ENCODE measurements at places on chromosomes 7 and 10.
A peak's percentile ranks its signal among the peaks of the same experiment; 100 is the strongest.

GRCh38 chr7:95525503-95525902 lies 39.8 kb downstream of the ASB4 start:
- DNase-seq, result no peak

DNA sequence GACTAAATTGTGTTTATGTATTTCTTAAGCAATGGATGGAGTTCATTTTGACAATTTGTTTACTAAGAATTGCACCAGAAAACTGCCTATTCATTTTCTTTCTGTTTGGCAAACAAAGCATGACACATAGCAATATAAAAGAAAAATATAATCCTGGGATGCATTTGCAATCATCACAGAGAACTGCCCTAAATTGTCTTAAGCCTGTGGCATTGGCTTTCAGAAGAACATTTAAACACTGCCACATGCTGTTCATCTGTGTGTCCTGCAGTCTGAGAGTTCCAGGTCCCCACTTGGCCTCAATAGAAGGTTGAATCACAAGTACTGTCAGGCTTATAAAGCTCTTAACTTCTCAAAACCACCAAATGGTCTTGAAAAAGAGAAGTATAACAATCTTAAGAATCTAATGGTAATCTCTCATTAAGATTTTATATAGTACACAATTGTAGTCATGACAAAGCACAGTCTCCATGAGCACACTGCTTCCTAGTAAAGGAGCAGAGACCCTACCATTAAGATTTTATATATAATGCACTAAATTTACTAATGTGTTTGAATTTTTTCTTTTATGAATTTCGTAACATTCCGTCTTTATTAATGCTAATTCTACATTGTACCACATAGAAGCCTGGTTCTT lies 29.9 kb downstream of the RNLS start:
- DNase-seq, result no peak

- peak; percentile 53 for DNase-seq
These were observed 71.4 kb downstream of the NEURL1 start for GRCh38 chr10:103564776-103565520.

DNA sequence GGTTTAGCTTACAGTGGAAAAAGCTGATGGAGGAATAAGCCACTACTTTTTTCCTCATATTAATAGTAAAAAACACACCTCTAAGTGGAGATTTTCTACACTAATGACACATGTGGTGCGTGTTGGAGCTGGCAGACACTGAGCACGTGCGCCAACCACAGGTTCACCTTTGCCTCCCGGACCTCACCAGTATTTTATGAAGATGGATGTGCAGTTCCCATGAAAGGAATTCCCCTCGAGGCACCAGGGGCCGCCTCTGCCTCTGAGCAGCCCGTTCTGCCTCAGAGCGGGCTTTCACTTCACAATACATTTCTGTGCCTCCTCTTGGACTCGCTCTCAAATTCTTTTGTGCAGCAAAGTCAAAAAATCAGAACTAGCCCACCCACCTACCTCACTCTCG lies 477.5 kb upstream of the ADARB2 start:
- no peak for DNase-seq

DNA sequence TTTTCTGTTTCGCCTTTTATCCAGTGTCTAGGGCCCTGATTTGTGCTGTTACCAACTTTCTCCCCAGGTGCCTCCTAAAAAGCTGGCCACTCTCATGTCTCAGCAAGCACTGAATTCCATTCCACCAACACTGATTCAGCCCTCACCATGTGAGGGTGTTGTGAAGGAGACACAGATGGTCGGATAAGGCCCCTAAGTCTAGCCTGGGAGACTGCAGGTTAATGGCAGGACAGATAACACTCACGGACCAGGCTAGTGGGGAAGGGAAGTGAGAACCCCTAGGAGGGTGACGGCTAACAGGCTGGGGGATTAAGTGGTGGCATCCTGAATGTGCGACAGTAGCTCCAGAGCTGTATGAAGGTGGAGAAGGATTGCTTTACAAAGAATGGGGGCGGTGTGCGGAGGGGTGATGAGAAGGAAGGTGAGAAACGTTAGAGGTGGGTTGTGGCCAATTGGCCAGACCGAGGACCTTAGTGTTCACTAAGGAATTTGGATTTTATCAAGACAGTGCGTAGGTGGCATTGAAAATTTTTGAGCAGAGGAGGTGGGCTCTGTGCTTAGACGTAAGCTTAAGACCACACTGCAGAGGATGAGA lies 3.8 kb upstream of the DUSP5 start:
- DNase-seq, result no peak

GRCh38 chr10:97911217-97911616 lies 61.6 kb downstream of the GOLGA7B start:
- no peak for DNase-seq

DNA sequence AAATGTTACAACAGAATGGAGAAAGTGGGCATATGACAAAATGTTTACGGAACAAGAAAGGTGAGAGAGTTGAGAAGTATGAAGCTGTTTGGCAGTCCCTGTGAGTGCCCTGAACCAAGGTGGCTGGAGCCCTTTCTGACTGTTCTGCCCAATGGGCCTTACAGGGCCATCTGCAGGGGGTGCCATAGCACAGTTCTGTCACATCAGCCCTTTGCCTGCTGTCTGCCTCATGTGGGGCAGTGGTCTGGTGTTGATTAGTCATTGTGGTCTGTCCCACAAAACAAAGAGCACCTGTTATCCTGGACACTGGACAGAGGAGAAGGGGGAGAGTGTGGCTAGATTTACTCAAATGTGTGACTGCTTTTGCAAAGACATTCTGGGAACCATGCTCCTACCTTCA lies 51.5 kb upstream of the OSBPL3 start:
- no peak for DNase-seq

- peak; percentile 27 for DNase-seq
These were observed at the start of gene PIK3AP1 for GRCh38 chr10:96720422-96721206. TSS of gene PIK3AP1 (minus strand) at chr10:96720514. CDS start at chr10:96720394, 120 bp downstream.

DNA sequence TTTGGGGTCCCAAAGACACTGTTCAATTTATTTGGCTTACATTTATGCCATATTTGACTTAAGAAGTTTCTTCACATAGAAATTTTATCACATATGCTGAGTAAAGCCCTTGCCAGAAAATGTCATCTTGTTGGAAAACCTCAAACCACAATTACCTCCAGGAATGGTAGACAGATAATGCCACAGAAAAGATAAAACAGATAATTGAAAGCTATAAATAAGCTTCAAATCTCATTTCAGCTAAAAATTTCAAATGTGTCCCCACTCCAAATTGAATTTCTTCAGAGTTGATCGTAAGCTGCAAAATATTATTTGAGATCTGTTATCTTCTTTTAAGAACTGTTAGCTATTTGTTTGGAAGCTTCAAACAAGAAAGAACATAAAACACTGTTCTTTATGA lies 176.4 kb upstream of the PTN start:
- DNase-seq, result no peak

- no peak for DNase-seq
These were observed 929 bp downstream of the HOXA6 start for GRCh38 chr7:27146491-27147198.

- no peak for DNase-seq
These were observed 16.3 kb upstream of the MYL7 start for GRCh38 chr7:44157116-44158080.

GRCh38 chr10:22723783-22724182 lies 9.4 kb upstream of the PIP4K2A start:
- DNase-seq, result no peak

DNA sequence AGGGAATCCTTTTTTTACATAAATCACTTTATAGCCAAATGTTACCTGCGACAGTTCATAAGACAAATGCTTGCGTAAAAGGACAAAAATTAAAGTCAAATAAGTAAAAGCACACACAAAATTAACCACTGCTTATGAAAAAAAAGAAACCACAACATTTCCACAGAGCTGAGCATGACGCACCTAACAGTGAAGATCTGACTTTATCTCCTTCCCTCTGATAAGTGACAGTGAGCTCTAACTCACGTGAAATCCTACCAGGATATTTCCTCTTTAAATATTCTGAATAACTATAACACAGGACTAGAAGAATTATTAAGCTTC lies 225.5 kb downstream of the SFMBT2 start:
- no peak for DNase-seq

- DNase-seq, result no peak
These were observed 486 bp upstream of the LHFPL3 start for GRCh38 chr7:104327938-104328295.

- DNase-seq, result peak; percentile 37
These were observed 11.6 kb upstream of the FFAR4 start for GRCh38 chr10:93554760-93555432.

GRCh38 chr7:138081868-138082267 lies 5.6 kb downstream of the AKR1D1 start:
- no peak for DNase-seq

DNA sequence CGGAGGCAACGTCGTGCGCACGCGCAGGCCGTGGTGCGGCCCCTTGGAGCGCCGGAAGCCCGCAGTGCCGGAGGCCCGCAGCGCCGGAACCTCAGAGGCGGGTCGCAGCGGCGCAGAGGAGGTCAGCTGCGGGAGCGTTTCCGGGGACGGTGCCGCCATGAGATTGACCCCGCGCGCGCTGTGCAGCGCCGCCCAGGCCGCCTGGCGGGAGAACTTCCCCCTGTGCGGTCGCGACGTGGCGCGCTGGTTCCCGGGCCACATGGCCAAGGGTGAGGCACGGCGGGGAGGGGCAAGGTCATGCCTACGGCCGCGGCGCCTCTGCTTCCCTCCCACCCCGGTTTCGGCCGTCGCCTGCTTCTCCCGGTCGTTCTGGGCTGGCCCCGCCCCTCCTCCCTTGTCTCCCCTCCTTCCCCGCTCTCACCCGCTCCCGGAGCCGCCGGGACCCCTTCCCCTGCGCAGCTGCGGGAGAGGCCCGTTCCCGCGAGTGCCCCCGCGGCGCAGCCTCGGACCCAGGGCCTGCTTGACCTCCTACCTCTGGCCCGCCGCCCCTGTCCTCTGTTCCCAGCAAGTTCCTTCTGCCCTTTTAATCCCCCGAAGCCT lies at the start of gene MTG1:
Gene MTG1 (plus strand): TSS at position 94 of the 600 bp plus-strand sequence. CDS start 64 bp downstream, at position 158.
- peak; percentile 99 for DNase-seq

- DNase-seq, result no peak
These were observed 81.3 kb upstream of the SFMBT2 start for GRCh38 chr10:7491949-7492659.

- no peak for DNase-seq
These were observed 6.1 kb upstream of the ZNF438 start for GRCh38 chr10:31037749-31038148.

GRCh38 chr7:56105508-56105907 lies 768 bp downstream of the CHCHD2 start:
- no peak for DNase-seq

DNA sequence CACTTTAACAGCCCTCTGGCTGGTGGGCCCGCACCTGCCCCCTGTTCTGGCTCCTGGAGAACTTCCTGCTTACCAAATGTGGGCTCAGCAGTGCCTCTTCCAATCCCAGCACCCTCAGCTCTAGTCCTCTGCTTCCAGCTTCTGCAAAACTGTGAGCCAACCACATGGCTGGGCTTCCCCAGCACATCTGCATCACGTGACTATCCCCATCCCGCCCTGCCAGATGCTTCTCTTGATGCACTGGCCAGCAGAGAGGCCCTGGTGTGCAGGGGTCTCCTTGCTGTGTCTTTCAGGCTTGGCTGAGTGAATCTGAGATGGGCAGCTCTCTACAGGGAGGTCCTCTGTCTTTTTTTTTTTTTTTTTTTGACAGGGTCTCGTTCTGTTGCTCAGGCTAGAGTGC lies 43.8 kb upstream of the DMBT1 start:
- no peak for DNase-seq

DNA sequence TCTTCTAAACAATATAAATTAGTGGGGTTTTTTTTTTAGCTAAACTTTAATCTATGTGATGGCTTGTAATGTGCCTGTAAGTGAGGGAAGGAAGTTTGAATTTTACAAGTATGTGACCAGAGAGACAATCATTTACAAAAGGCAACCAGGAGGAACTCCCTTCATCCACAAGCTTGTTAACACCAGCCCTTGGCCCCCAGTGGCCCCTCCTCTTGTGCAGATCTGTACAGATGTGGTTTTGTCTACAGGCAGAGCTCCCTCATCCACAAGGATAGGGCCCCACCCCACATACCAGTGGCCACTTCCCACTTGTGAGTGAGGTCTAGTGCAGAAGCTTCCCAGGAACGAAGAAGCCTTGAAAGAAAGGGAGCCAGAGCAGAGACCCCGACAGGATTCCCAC lies 234.1 kb upstream of the KMT2E start:
- no peak for DNase-seq

- DNase-seq, result no peak
These were observed 150.5 kb upstream of the PPP2R2D start for GRCh38 chr10:131750171-131750895.

DNA sequence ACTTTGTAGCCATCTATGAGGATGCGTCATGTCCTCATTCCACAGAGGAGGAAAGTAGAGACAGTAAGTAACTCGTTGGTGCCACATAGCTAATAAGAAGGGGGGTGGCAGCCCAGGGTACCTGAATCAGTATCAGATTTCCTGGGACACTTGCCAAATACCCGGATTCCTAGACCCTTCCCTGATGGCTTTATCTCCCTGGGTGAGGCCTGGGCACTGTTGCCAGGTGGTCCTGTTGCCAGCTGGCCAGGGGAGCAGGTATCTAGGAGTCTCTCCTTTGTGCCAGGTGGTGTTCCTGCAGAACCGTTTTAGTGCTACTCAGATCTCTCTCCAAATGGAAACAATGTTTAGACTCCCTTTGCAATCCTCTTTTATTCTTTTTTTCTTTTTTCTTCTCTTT lies 12.7 kb downstream of the SLC29A3 start:
- no peak for DNase-seq

DNA sequence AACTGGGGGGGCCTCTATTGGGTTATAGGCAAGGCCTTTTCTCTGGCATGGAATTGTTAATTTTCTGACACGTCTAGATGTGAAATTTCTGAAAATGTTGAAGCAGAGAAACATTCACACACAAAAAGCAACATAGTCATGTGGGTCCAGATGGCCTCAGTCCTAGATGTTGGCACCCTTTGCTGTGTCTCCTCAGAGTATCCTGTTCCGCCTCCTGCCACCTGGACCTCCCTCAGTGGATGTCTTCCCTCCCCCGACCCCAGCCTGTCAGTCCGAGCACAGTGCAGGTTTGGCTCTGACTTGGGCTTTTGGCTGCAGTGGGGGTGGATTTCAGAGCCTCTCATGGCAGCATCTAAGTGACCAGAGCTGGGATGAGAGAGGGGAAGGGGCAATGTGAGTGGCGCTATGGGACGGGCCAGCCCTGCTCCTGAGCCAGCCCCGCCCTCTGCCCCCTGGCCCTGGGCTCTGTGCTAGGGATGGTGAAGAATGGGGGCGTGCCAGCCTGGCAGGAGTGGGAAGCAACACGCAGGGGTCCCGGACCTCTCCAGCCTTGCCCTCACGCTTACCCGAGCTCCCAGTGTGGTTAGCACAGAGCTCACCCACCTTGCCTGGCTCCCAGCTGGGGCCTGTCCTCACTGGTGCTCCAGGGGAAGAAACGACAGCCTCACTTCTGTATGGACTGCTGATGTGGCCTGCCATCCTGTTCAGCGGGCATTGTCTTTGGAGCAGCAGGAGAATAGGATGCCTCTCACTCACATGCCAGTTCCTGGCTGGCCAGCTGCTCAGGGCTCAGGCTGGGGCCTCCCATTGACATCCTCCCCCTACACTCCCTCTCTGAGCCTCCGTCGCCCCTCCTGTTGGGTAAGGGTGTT lies 6.2 kb downstream of the ATP6V0E2 start:
- no peak for DNase-seq

- no peak for DNase-seq
These were observed 13.7 kb upstream of the C10orf71 start for GRCh38 chr10:49285232-49285631.

Measured in stimulated activated CD8-positive, alpha-beta memory T cell treated with anti-CD3 and anti-CD28 coated beads, Interleukin-2, amount 100 ng/mL, for 48 hours (primary cell).